ENCODE measurements at places on chromosomes 6 and 20. TPM values are rescaled to one million over a fixed set of nuclear protein-coding genes. Genes with fewer than 3 reads are reported as not detected.

DNA sequence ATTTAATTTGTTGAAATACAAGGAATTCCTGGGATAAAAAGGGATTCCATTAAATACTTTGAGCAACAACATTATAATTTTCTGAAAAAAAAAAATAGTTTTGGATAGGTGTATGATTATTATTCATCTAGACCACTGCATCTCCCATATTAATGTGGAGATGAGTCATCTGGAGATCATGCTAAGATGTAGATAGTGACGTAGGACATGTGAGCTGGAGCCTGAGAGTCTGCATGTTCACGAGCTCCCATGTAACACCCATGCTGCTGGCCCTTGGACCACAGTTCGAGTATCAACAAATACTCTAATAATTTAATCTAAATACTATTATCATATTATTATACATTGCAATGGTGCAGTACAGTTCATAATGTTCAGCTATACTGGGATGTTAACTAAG is 91.6 kb downstream of the EPM2A start:
- no peak for DNase-seq
- H3K27me3 ChIP-seq = no peaks in the 10 kb centered on the region
- no peaks in the 10 kb centered on the region for H3K4me1 ChIP-seq
- no peak overlapping the region for H3K27ac ChIP-seq

- no peaks in the 10 kb centered on the region for H3K4me1 ChIP-seq
- H3K27ac ChIP-seq = no peak overlapping the region
- H3K27me3 ChIP-seq = no peaks in the 10 kb centered on the region
- H3K36me3 ChIP-seq = no peaks in the 10 kb centered on the region
Observed at GRCh38 chr20:46609043-46609442, 42.2 kb downstream of the SLC13A3 start.

- H3K4me1 ChIP-seq = no peaks in the 10 kb centered on the region
- H3K4me3 ChIP-seq = no peak overlapping the region
- no peak for DNase-seq
- no peak overlapping the region for H3K27ac ChIP-seq
- H3K27me3 ChIP-seq = no peaks in the 10 kb centered on the region
Observed at GRCh38 chr6:159440911-159441703, 251.9 kb downstream of the SOD2 start.

Gene CPNE1
- 104 TPM for total RNA-seq

DNA sequence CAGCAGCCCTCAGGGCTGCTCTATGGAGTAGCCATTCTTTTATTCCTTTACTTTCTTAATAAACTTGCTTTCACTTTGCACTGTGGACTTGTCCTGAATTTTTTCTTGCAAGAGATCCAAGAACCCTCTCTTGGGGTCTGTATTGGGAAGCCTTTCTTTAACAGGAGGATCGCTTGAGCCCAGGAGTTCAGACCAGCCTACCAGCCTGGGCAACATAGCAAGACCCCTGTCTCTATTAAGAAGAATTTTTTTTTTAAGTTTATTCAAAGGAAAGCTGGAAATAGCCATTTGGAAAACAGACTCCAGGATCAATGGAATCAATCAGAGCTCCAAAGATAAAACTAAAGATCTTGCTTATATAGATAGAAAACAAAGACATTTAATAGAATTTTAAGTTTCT is 29.1 kb downstream of the OR2B2 start:
- no peak for DNase-seq
- H3K4me1 ChIP-seq = no peaks in the 10 kb centered on the region
- no peak overlapping the region for H3K4me3 ChIP-seq
- no peaks in the 10 kb centered on the region for H3K36me3 ChIP-seq
- H3K27me3 ChIP-seq = no peaks in the 10 kb centered on the region
- H3K27ac ChIP-seq = no peak overlapping the region

GRCh38 chr20:431012-431904 is 23.2 kb downstream of the RBCK1 start:
- H3K27ac ChIP-seq = no peak overlapping the region
- peaks cover 86% of the 10 kb centered on the region for H3K36me3 ChIP-seq
- no peaks in the 10 kb centered on the region for H3K4me1 ChIP-seq
- H3K27me3 ChIP-seq = no peaks in the 10 kb centered on the region
- H3K4me3 ChIP-seq = no peak overlapping the region

DNA sequence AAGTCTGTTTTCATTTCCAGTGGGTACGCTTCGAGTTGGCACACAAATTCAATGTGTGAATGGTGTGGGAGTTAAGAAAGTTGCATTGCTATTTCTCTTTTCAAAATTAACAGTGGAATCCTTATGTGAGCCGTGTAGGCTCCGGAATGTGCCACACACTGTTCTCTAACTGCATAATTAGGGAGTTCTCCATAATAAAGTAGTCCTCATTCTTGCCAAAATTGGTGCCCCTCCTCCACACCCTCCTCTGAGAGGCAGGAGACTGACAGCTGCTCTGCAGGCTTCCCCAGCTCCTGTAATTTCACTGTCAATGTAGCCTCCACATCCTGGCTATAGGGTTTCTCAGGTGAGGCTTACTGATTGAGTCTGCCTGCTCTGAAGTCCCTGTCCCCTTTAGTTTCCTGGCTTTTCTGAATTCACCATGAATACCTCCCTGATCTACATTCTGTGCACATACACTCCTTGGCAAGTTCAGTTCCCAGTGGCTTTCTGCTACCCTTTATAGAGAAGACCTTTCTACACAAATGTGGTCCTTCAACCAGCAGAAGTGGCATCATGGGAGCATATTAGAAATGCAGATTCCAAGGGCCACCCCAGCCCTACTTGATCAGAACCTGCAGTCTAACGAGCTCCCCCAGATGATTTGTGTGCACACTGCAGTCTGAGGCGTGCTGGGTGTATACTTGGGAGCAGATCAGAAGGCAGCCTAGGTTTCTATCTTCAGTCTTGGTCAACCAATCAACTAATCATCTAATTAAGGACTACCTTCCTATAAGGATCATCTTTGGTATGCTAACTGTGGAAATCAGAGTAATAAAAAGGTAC is 19.9 kb upstream of the CCN6 start:
- DNase-seq = no peak
- no peak overlapping the region for H3K27ac ChIP-seq
- no peaks in the 10 kb centered on the region for H3K4me1 ChIP-seq
- H3K4me3 ChIP-seq = no peak overlapping the region
- no peaks in the 10 kb centered on the region for H3K27me3 ChIP-seq

DNA sequence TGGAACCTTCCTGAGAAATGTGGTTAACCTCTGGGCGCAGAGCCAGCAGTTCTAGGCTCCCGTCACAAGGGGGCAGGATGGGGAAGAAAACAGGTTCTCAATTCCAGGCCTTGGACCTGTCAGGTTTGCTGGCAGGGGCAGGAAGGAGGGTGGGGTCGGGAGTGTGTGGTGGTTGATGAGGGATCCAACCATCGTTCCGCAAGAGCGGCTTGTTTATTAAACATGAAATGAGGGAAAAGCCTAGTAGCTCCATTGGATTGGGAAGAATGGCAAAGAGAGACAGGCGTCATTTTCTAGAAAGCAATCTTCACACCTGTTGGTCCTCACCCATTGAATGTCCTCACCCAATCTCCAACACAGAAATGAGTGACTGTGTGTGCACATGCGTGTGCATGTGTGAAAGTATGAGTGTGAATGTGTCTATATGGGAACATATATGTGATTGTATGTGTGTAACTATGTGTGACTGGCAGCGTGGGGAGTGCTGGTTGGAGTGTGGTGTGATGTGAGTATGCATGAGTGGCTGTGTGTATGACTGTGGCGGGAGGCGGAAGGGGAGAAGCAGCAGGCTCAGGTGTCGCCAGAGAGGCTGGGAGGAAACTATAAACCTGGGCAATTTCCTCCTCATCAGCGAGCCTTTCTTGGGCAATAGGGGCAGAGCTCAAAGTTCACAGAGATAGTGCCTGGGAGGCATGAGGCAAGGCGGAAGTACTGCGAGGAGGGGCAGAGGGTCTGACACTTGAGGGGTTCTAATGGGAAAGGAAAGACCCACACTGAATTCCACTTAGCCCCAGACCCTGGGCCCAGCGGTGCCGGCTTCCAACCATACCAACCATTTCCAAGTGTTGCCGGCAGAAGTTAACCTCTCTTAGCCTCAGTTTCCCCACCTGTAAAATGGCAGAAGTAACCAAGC is 29.6 kb downstream of the SRSF3 start:
- peaks cover 35% of the 10 kb centered on the region for H3K4me1 ChIP-seq
- no peak overlapping the region for H3K4me3 ChIP-seq
- no peaks in the 10 kb centered on the region for H3K36me3 ChIP-seq
- H3K27me3 ChIP-seq = no peaks in the 10 kb centered on the region
- no peak overlapping the region for H3K27ac ChIP-seq

DNA sequence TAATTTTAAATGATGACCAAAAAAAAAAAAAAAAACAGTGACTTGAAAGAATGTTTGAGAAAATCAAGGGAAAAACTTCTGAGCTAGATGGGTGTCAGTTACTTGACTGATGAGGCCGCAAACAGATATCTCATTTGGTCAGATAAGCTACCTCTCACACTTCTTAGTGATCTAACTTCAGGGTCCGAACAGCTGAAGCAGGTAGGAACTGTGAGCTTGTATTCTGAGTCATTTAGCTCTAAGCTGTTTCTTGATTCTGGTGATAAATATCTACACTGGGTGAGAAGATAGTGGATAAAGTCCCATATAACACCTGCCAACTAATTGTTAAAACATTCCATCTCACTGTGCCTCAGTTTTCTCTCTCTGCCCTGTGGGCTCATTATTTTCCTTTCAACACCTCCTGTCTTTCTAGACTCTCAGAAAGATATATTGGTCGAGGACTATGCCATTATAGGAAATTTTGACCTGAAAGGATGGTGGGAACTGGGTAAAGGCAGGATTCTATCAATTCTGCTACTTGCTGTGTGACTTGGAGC is 7.7 kb downstream of the KIF3B start:
- no peaks in the 10 kb centered on the region for H3K36me3 ChIP-seq
- no peak for DNase-seq
- H3K27ac ChIP-seq = peak overlapping the region; percentile 6
- no peak overlapping the region for H3K4me3 ChIP-seq
- H3K4me1 ChIP-seq = no peaks in the 10 kb centered on the region

DNA sequence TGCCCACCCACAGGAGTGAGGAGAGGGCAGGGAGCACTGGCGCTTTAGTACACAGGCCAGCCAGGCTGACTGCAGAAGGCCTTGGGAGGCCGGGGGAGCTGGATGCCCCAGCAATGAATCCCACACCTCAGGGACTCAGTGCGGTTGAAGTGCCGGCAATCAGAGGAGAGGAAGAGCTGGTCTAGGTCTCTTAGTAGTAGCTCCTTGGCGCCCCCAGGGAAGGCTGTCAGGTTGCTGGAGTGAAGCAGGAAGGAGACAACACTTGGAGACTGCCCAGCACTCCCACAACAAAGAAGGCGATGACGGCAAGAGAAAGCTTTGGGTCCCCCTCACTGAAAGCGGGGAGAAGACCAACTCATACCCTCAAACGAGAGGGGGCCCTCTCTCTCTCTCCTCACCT is 8.3 kb upstream of the TNXB start:
- H3K4me1 ChIP-seq = no peaks in the 10 kb centered on the region
- no peaks in the 10 kb centered on the region for H3K27me3 ChIP-seq
- DNase-seq = no peak
- peaks cover 73% of the 10 kb centered on the region for H3K36me3 ChIP-seq
